ENCODE measurements at places on chromosomes 4 and X.

DNA sequence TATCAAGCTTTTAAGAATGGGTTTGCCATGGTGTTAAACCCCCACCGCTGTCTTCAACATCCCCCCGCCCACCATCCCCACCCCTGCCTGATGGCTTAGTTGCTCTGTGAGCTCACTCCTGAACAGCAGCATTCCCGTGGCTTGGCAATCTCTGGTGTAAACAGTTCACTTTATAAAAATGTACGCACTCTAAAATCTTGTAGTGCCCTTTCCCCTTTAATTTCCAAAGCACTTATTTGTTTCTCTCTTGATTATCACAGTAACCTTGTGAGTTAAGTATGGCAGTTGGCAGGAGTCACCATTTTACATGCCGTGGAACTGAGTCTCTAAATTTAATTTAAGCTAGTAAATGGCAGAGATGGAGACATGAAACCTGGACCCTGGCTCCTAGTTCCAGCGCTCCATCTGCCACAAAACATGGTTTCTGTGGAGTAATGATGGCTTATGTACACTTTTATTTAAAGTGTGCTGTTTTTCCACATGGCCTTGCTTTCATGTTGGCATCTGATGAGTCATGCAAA, 123.1 kb downstream of the AFF1 start:
- no peak for DNase-seq

DNA sequence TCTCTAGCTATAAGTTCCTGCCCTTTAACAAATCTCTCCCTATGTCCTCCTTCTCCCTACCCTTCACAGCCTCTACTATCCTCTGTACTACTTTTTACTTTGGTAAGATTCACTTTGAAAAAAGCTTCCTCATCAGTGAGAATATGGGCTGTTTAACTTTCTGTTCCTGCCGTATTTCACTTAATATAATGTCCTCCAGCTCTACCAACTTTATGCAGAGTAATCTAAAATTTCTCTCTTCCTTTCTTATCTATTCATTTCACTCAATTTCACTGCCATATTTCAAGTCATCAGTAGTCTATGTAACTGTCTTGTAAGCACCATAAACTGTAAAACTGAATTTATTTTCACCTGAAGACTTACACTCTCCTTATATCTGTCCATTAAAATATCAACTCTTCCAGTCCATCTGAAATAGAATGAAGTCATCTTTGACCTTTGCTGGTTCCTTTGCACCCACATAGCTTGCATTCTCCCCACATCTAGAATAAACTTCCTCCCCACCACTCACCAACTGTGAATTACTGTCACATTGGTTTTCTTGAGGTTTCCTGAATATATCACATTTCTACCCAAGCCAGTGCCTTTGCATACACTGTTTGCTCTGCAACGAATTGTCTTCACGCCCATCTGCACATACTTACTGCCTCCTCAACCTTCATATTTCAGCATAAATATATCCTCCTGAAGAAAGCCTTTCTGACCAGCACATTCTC, 54.6 kb downstream of the ARAP2 start:
- DNase-seq = no peak

- DNase-seq = no peak
These were observed 822.3 kb upstream of the TENM3 start for GRCh38 chr4:181420950-181421349.

- DNase-seq = no peak
These were observed 172.9 kb downstream of the PRDM5 start for GRCh38 chr4:120749445-120750151.

DNA sequence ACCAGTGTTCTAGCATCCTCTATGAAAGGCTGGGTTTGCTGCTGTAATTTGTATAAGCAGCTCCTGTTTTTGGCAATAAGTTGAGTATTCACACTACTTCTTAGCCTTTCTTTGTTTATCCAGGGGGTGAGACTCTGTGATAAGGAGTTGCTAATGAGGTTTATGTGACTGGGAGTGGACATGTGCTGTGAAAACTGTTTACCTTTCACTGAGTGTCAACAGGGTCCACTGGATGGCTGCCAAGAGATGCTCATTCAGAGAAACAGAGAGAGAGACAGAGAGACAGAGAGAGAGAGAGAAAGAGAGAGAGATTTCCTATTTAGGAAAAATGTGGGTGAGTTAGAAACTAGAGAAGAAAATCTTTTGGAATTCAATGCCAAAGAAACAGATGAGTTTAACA, 233.9 kb downstream of the CHIC2 start:
- no peak for DNase-seq

GRCh38 chr4:121977251-121978171, 25.7 kb upstream of the TRPC3 start:
- DNase-seq = no peak

- DNase-seq = no peak
These were observed 49.8 kb upstream of the HMX1 start for GRCh38 chr4:8921465-8921864.

DNA sequence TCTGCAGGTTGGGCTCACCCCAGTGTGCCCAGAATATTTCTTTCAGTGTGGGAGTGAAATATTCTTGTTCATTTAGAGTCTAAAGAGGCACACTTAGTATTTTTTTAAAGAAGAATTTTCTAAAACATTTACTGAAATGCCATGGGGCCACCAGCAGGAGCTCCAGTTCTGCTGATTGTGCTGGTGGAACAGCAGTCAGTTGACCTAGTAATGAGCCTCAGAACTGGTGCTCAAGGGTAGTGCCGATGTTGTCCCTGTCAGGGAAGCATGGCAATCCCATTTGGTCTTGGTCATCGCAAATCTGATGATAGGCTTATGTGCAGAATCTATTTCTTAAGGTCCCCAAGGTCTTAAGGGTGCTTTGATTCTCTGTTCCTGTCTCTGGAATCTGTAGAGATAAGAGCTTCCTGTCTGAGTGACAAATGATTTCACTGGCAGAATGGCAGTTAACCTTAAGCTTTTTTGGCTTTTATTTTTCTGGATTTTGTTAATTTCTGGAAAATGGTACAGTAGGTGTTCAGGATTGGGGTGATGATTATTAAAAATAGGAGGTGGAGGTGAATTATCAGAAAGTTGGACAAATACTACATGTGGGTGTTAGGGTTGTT, 31.3 kb downstream of the JADE1 start:
- DNase-seq = no peak

- DNase-seq = peak; percentile 53
These were observed 746 bp downstream of the REST start for GRCh38 chr4:56908206-56909085.

GRCh38 chrX:132488180-132488705, 595 bp downstream of the MBNL3 start:
- DNase-seq = no peak

DNA sequence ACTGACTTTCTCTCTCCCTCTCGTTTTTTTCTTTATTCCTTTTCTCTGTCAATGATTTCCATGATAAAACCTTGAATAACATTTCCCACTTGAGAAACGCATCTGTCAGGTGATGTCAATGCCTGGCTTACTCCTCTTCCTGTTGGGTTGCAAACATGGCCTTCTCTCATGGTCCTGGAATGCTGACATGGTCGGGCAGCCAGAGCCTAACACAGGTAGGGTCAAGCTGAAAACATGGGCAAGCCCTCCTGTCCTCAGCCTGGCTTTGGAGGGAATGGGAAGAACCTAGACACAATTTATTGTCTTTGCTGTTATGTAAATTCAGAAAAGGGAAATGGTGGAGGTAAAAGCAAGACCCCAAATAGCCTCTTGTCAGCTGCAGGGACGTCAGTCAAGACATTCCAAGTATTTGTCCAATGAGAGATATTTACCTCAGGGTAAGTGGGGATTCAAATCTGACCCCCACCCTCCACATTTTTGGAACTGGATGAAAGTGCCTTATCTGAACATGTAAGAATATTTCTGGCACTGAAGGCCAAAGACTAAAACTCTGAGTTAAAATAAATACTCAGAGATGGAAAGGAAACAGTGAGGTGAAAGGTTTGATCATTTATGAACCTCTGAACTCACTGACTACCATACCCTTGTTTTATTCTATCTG, 473.8 kb downstream of the SPRY1 start:
- no peak for DNase-seq

DNA sequence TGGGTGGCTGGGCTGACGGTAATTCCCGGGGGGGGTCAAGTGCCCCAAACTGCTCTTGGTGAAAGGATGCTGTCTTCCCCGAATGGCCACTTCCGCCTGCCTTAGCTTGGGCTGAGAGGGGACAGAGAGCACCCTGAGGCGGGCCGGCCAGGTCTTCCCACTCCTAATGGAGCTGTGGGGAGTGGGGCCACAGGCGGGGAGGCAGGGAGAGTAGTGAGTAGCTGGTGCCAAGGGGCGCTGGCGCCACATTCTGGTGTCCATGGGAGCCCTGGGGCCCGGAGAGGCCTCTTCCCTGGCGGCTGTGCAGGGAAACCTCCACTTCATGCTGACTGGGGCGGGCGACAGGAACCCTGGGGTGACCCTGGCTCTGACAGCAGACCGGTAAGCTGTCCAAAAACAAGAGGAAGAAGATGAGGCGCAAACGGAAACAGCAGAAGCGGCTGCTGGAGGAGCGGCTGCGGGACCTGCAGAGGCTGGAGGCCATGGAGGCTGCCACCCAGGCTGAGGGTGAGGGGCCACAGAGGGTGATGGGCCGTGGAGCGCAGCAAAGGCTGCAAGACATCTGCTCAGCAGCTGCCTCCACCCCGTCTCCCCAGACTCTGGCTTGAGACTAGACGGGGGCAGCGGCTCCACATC, 2.7 kb downstream of the SRPK3 start:
- DNase-seq = no peak
